ENCODE measurements at places on chromosomes 3 and 15.

GRCh38 chr3:39068556-39068955 is 16.7 kb downstream of the WDR48 start:
- DNase-seq: peak; percentile 1

DNA sequence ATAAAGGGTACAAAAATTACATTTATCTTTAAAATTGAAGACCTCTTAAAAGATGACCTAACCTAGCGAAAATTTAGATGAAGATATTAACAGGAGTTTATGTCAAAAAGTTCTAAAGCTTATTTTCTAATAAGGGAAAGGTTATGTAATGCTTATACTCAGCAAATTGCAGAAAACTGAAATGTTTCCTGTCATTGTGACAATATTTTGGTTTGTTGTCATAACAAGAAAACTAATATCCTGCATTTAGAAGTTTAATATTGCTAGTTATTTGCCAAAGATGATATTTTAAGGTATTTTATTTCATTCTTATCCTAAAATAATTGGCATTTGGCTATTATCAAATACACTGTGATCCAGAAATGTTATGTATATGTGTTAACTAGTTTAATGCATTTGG is 294.5 kb downstream of the C3orf38 start:
- DNase-seq: no peak

GRCh38 chr15:41276831-41277230 is 45.8 kb downstream of the CHP1 start:
- no peak for DNase-seq

DNA sequence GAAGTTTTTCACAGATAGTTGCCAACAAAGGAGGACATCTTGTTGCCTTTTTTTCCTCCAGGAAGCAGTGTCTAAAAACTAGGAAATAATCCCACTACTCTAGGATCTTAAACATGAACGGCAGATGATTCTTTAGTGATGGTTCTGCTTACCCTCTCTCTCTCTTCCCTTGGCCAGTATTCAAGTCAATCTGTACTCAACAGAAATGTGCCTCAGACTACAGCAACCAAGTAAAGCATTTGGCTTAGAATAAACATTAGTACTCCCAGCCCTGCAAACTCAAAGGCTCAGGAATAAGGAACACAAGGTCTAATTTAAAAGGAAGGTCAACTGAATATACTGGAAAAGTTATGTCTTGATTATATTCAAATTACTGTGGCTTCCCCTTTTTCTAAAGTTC is 8.7 kb downstream of the NPTN start:
- DNase-seq: no peak

GRCh38 chr3:193124861-193125260 is 116.2 kb upstream of the PLAAT1 start:
- no peak for DNase-seq

- no peak for DNase-seq
Measured at GRCh38 chr3:39166932-39167532, 13.6 kb upstream of the CSRNP1 start.

GRCh38 chr3:111739311-111739911 is 119.7 kb upstream of the PHLDB2 start:
- DNase-seq: no peak

DNA sequence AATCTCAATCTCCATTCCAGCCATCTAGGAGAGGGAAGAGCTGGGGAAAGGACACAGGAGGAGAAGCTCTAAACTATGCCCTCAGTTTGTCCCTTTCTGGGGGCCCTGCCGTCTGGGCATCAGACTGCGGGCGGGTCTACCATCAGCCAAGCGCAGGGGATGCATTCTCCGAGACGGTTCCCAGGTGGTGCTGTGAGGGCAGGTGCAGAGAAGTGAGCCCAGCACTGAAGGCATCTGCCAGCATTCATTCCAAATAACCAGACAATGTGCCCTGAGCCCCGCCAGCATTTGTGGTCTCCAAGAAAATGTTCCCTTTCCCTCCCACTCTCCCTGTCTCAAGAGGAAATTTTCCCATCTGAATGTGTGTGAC is 265.7 kb downstream of the XXYLT1 start:
- no peak for DNase-seq

- no peak for DNase-seq
Measured at GRCh38 chr3:94106268-94106667, 43.4 kb downstream of the NSUN3 start.

GRCh38 chr3:173938159-173938558 is 540.6 kb downstream of the NLGN1 start:
- DNase-seq: no peak

DNA sequence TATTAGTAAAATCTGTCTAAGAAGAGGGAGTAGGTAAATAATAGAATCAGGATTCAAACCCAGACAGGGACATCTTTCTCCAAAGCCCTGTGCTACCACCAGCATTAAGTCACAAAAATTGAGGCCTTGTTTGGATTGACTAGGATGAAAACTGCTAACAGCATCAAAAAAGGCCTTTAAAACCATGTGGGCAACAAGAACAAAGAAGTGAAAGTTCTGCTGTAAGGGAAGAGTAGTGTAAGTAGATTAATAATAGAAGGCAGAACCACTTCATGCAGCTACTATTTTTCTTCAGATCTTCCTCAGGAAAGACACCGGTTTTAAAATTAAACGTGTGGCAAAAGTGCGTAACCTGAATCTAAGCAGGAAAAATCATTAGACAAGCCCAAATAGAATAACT is 15.3 kb upstream of the KBTBD12 start:
- no peak for DNase-seq

DNA sequence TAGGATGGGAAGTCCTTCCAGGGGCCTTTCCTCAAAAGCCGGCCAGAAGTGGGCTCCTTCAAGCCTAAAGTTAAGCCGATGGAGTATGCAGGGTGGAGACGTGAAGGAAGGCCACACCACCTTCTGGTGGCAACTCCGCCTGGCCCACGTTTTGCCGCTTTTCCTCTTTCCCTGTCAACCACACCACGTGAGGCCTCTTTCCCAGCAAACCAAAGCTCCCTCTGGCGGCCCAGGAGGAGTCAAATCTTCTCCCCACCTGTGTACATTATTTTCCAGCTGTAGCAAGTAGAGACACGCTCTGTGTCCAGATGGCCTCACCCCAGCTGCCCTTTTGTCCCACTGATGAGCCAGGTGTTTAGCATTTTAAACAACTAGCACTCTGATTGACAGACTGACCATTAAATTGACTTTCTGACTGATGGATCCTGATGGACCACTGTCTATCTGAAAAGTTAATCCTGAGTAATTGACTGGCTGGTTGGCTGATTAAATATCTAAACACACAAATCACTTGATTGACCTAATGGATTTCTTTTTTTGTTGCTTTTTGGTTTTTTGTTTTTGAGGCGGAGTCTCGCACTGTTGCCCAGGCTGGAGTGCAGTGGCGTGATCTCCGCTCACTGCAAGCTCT is 59.6 kb upstream of the ZBTB38 start:
- peak; percentile 32 for DNase-seq

- DNase-seq: peak; percentile 73
Measured at GRCh38 chr15:65981837-65982626, 112.7 kb downstream of the RAB11A start.

DNA sequence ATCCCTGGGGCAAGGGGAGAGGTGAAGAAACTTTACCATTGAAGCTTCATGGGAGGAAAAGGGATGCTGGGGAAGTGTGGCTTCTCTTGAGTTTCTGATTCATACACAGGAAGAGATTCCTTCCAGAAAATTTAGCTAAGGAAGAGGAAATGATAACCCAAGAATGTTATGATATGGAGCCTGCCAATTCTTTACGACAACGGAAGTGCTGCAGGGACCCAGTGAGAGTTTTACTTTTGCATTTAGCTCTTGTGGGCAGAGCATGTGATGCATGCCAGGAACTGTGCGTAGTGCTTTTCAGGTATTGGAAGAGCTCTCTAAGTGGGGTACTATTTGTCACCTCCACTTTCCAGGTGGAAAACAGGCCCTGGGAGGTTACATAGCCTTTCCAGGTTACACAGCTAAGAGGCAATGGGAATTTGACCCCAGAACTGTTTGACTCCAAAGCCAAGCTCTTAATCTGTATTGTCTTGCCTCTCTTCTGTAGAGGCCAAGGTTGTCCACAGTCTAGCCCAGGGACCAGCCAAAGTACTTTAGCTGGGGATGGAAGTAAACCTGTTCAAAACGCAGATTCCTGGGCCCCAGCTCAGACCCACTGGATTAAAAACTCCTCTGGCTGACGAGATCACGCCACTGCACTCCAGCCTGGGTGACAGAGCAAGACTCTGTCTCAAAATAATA is 23.0 kb downstream of the CMTM7 start:
- no peak for DNase-seq

GRCh38 chr15:66016199-66016598 is 146.9 kb downstream of the RAB11A start:
- DNase-seq: peak; percentile 13

- no peak for DNase-seq
Measured at GRCh38 chr3:33149342-33149741, 35.5 kb downstream of the CRTAP start.

- DNase-seq: peak; percentile 44
Measured at GRCh38 chr15:77632534-77633133, at the start of gene LINGO1. LINGO1 (minus strand) TSS chr15:77632912; CDS start chr15:77632315, 597 bp downstream.

- no peak for DNase-seq
Measured at GRCh38 chr3:122067214-122067550, 12.0 kb downstream of the CD86 start.

DNA sequence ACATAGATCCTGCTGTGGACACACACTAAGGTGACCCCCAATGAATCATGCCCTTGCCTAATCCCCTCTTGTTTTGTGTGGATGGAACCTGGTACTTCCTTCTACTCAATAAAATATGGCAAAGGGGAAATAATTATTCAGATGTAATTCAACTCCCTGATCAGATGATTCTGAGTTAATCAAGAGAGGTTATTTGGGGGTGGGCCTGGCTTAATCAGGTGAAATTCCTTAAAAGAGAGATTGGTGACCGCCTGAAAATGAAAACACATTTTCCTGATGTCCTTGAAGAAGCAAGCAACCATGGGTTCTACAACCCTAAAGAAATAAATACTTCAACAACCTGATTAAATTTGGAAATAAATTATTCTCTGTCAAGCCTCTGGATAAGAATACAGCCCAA is 8.3 kb upstream of the SLITRK3 start:
- DNase-seq: no peak

- DNase-seq: no peak
Measured at GRCh38 chr15:78768096-78768495, 43.2 kb downstream of the ADAMTS7 start.

GRCh38 chr3:161316006-161316689 is 55.2 kb downstream of the SPTSSB start:
- no peak for DNase-seq

- no peak for DNase-seq
Measured at GRCh38 chr3:101229681-101230080, 90.7 kb downstream of the IMPG2 start.

DNA sequence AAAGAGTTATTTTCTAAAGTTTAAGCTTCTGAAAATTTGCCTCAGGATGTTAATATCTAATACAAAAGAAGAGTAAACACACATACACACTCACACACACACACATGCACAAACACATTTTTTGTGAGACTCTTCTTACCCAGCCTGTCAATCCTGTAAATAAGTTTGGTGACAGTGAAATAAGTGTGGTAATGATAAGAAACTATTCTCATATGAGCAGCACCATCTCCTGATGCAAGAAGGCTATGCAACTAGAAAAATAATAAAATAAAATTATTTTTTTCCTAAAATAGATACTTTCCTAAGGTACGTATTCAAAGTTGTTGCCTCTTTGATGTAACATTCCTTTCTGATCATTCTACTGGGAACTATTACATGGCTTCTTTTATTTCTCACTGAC is 155.1 kb downstream of the MECOM start:
- DNase-seq: no peak

- no peak for DNase-seq
Measured at GRCh38 chr15:78263351-78263781, 996 bp upstream of the DNAJA4 start.

DNA sequence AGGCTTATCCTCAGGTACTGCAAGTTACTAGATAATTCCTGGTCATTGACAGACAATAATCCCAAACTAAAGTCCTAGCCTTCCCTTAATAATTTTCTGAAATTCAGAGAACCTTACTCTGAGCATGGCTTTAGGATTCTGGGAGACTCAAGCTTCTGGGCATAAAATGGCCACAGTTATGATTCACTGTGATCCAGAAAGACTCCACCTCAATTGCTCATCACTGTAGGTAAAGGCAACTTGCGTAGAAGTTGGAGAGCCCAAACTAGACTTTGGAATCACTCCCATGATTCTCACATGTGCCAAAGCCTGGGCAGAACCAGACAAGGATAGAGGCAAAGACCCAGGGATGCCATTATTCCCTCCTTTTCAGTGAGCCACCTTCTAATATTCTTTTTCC is 195.3 kb downstream of the OSBPL10 start:
- DNase-seq: no peak

GRCh38 chr3:166367947-166368533 is 530.8 kb upstream of the BCHE start:
- no peak for DNase-seq

DNA sequence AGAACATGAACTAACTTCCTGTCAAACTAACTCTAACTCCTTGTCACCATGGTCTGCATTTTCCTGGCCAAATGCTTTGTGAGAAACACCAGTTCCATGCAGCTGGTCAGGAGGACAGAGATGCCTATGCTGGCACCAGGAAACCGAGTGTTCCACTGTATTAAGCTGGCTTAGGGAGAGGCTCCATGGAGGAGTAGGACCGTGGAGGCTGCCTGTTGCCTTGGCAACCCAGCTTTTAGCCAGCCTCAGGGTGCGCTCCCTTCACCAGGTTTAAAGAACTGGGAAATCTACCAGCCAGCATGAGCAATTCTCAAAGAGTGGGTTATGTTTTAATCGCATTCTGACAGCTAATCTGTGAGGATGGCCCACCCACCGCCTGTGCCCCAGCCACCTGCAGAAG is 394.1 kb downstream of the OCA2 start:
- no peak for DNase-seq

DNA sequence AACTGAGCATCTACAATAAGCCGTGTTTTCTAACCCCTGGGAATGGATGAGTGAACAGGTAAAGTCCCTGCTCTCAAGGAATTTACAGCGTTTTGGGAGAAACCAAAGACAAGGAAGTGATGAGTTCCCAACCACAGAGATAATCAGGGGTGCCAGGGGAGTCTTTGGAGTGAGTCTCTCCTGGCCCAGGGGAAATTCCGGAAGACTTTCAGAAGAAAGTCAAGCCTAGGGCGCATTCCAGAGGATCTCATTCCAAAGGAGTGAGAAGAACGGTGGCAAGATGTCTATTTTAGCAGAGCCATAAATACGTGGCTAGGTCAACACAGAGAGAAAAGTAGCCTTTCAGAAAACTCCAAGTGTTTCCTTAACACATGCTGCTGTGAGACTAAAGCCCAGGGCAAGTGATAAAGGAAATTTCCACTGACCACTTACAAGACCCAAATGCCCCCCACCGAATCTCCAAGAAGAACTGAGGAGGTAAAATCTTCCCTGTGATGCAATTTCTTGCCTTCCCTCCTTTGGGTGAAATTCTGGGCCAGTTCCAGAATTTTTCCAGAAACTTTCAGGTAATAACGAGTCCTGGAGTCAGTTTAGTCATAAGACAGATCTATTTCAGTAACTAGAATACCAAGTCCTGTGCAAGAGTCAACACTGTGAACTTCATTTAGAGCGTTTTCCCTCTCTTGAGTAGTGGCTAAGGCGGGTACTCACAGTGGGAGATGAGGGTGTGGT is 437.4 kb downstream of the NR2F2 start:
- no peak for DNase-seq
